ENCODE measurements at places on chromosomes 3 and 15. TPM values are rescaled to one million over a fixed set of nuclear protein-coding genes. Genes with fewer than 3 reads are reported as not detected.

VPS39 gene
- total RNA-seq: 55.2 TPM

PSTPIP1 gene
- 95.5 TPM for total RNA-seq

CCK gene
- not detected for total RNA-seq

IQCH gene
- total RNA-seq: 0.75 TPM

RAD51 gene
- 39.5 TPM for total RNA-seq

GRM2 gene
- 0.16 TPM for total RNA-seq

EAF2 gene
- 14.9 TPM for total RNA-seq

IL17RB gene
- total RNA-seq: 0.18 TPM

PPP1R14D gene
- not detected for total RNA-seq

GRCh38 chr3:59443618-59444293 lies 393.9 kb upstream of the CFAP20DC start:
- no peak for DNase-seq

DNA sequence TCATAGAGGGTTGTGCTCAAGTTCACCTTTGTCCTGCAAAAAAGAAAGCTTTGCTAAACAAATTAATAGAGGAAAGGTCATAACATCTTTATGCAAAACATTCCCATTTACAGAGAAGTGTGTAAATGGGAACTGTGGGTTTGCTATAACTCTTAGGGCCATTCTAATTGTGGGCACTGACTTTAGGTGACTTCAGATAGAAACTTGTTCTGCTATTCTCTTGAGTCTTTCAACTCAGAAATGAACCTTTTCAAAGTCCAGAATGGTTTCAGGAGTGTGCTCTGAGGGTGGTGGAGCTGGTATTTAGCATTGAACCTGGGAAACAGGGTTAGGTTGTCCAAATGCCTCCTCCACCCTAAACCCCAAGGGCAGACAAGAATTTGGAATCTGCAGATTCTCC lies 34.0 kb downstream of the SPTSSB start:
- DNase-seq: no peak

GRCh38 chr15:63922916-63923315 lies 89.2 kb upstream of the HERC1 start:
- DNase-seq: no peak

DNA sequence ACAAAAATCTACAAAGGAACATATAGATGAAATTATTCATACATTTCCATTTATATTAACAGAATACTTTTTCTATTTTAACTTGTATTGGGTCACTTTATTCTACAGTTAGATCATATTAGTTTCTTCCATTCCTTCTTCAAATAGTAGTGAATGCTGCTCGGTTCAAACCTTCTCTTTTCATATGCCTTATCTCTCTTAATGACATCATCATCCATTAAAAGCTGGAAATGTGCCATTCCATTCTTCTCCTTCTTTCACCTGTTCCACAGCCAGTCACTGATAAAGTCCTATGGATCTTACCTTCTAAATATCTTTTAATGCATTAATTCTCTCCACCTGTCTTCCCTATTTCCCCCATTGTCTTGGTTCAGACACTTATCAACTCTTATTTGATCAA lies 358.0 kb upstream of the POU1F1 start:
- DNase-seq: no peak

- DNase-seq: no peak
Measured at GRCh38 chr3:181363231-181363630, 348.5 kb upstream of the SOX2 start.

- no peak for DNase-seq
Measured at GRCh38 chr3:23079976-23080375, 123.2 kb upstream of the UBE2E2 start.

DNA sequence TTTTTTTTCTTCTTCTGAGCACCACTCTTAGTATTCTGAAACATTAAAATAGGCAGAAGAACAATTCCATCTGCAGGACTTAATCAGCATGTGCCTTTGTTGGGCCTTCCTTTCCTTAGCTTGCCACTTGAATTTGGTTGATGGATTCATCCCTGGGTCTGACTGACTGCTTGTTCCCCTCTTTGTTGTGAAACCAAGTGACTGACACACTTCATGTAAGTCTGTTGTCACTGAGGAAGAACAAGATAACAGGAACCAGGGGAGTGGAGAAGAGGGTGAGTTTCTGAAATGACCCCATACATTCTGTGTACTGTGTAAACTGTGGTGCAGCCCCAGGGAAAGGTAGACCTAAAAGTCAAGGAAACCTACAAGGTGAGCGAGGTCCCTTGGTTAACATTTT lies 188.7 kb upstream of the TBC1D5 start:
- DNase-seq: no peak

- no peak for DNase-seq
Measured at GRCh38 chr15:72785432-72785831, 1.9 kb upstream of the ADPGK start.

- DNase-seq: no peak
Measured at GRCh38 chr3:50125541-50126286, 29.4 kb upstream of the SEMA3F start.

GRCh38 chr3:150084128-150084527 lies 113.4 kb upstream of the PFN2 start:
- no peak for DNase-seq

GRCh38 chr3:46867550-46867898 lies 4.3 kb upstream of the MYL3 start:
- DNase-seq: no peak

- no peak for DNase-seq
Measured at GRCh38 chr15:29904757-29905417, 82.6 kb upstream of the TJP1 start.

DNA sequence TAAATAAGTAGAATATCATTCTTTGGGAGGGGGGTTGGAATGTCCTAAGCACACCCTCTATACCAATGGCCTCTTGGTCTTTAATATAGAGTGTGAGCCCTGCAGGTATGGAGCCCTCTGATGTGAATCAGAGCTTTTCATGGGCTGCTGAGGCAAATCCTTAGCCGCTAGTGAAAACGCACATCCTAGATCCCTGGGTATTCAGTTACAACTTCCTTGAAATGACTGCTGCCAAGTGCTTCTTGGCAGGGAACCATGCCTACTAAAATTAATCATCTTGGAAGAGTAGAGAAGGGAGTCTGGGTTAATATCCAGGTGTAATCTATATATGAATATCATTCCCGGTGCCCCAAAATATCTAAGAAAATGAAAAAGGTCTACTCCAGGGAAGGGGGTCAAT lies 109.1 kb downstream of the POLQ start:
- DNase-seq: no peak

- no peak for DNase-seq
Measured at GRCh38 chr15:90864507-90864906, 3.9 kb upstream of the FURIN start.

DNA sequence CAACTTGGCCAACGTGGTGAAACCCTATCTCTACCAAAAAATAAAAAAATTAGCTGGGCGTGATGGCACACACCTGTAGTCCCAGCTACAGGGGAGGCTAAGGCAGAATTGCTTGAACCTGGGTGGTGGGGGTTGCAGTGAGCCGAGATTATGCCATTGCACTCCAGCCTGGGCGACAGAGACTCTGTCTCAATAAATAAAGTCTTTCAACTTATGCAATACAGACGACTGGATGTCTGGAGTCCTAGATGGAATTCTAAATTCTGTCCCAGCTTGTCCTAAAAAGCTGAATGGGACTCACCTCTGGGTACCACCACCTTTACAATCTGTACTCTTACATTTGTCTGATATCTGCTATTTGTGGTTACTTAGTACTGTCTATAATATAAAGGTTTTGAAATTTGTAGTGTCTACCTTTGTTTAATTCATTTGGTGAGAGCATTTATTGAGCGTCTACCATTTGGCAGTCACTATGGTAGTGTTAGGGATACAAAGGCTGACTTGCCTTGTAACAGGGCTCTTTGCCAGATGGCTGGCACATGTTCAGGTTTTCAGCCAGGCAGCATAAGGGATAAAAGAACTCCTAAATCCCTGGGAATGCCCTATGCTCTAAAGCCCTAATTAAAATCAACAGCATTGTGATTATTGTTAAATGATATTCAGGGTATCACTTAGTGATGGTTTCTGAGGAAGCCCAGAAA lies 7.2 kb upstream of the ZNF609 start:
- DNase-seq: no peak

DNA sequence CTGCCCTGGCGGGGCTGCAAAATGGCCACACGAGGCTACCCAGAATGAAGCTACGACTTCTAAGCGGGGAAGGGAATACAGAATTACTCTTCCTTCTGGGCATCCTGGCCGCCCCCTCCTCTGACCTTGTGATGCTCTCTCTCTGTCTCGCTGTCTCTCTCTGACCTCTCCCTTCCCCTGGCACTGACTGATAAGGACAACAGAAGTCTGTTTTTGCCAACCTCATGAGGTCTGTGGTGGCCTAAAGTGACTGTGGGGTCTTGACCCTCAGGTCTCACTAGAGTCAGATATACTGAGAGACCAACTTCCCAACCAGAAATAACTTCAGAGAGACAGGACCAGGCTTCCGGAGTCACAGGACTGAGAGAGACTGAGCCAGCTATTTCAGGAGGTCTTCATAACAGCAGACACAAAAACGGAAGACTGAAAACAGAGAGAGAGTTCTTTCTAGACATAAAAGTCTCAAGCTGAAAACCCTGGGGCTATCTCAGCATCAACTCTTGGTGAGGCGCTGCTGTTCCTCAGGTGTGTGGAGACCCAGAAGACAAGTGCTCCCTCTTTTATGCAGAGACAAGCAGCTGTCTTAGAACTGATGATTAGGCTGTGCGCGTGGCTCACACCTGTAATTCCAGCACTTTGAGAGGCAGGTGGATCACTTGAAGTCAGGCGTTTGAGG lies 38.2 kb upstream of the CFAP161 start:
- DNase-seq: no peak
